Stimulated activated CD4-positive, alpha-beta T cell treated with anti-CD3 and anti-CD28 coated beads, TNF-alpha, amount 100 ng/mL, for 4 hours (primary cell): ENCODE measurements at places on chromosomes 1 and 21.

- no peak for DNase-seq
Observed at GRCh38 chr1:11461531-11462137, 17.3 kb upstream of the DISP3 start.

DNA sequence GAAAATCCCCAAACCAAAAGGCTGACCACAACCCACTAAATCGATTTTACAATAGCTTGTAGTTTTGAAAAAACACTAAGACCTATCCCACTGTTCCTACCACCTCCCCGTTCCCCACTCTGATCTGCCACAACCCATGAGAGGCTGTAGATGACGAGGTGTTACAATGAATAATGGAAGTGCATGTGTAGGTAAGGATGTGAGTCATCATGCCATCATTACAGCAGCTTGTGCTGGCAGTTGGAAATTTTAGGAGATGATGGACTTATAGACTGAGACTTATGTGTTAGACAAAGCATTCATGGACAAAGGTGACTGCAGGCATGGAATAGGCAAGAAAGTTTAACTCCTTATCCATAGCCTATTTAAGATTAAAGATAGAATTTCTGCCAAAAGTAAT, 184.7 kb upstream of the CACYBP start:
- no peak for DNase-seq

- DNase-seq = no peak
Observed at GRCh38 chr1:188949701-188950100, 1528.0 kb downstream of the BRINP3 start.

DNA sequence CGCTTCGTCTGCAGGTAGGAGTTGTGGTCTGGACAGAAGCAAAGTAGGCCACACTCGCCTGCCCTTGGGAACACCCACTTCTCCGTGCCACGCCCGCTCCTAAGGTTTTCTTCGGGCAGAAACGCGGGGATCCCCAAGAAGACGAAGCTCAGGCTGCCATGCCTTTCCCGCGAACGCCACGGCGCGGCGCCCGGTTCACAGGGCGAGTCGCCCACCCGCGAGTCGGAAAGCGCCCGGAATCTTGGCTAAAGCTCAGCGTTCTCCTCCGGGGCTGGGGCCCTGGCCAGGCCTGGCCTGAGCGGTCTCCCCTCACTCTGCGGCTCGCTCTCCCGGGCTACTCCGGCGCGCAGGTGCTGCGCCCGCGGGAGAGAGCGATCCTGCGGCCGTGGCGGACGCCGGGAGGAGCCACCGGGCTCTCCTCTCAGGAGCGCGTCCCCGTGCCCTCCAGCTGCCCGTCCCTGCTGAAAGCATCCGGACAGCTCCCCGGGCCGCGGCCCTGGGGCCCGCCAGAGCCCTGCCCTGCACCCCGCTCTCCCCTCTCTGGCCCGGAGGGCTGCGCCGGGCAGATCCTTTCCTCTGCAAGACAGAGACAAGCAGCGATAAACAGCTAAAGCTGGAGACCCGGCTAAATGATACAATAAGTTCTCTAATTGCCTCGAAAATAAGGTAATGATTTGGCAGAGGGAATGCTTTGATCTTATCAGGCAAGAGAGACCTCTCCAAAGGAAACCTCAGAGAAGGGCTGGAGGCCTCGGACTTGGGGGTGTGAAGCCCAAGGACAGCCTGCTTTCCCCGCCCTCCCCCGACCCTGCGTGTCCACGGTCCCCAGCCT, 6.7 kb upstream of the WNT2B start:
- DNase-seq = peak; percentile 35

- no peak for DNase-seq
Observed at GRCh38 chr1:204126386-204126785, 25.5 kb downstream of the ETNK2 start.

DNA sequence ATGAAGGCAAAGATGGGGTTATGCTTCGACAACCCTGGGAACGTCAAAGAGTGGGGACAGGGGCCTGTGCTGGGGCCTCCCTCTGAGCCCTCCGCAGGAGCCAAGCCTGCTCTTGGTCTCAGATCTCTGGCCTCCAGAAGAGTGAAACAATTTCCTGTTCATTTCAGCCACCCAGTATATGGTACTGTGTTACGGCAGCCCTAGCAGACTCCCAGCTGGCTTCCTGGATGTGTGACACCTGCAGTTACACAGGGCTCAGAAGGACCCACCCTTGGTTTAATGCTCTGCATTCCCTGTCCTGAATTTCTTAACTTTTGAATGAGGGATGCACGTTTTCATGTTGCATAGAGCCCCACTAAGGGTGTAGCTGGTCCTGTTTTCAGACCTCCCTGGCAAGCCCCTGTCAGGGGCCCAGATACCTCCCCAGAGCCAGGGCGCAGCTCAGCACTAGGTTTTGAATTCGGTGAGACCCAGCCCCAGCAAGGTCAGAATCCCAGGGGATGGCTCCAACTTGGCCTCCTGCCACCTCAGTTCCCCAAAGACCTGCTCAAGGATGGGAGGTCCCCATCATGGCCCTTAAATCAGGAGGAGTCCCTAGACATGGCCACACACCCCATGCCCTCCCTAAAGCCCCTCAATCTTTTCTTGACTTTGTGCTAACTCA, 79.0 kb upstream of the IFFO2 start:
- no peak for DNase-seq

- no peak for DNase-seq
Observed at GRCh38 chr1:44111861-44112260, 6.8 kb upstream of the KLF17 start.

DNA sequence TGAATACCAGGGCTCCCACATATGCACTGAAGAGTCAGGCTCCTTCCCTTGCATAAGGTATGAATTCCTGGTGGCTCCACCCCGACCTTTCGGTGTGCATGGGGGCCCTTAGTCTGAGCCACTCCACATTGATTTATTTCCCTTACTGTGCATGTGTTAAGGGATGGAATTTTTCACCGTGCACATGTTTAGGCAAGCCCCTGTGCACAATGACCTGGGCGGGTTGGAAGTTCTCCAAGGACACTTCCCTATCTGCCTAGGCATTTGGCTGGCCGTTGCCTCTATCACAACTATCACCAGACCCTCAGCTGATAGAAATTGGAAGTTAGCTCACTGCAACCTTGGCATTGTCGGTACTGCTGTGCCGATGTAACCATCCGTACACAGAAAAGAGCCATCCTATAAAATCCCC, 9.7 kb downstream of the S100A6 start:
- DNase-seq = no peak

DNA sequence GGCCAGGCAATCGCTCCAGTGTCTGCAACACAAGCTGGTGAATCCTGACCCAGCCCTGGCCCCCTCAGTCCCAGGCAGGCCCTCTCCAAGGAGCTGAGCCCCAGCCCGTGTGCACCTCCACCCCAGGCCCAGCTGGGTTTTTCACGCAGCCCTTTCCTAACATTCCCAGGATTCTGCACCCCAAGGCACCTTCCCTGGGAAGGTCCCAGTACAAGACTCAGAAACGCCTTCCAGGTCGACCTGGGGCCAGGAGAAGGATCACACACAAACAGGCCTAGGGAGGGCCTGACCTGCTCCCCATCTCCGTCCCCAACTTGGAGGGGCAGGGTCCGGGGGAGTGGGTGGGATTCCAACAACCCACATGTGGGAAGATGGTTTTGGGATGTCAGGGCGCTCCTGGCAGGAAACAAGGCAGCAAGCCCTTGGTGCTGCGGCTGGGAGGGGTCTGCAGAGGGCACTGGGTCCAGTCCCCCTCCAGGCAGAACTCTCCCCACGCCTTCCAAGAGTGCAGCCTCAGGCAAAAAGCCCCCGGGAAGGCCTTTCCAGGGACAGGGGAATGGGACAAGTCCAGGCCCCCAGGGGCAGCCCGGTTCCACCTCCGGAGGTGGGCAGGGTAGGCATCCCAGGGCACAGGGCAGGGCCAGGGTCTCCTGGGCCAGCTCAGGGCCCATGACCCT, 58.3 kb downstream of the KCNAB2 start:
- DNase-seq = no peak

- no peak for DNase-seq
Observed at GRCh38 chr1:167670563-167670962, 40.5 kb downstream of the RCSD1 start.

- DNase-seq = no peak
Observed at GRCh38 chr1:158048371-158049067, 55.1 kb downstream of the KIRREL1 start.

DNA sequence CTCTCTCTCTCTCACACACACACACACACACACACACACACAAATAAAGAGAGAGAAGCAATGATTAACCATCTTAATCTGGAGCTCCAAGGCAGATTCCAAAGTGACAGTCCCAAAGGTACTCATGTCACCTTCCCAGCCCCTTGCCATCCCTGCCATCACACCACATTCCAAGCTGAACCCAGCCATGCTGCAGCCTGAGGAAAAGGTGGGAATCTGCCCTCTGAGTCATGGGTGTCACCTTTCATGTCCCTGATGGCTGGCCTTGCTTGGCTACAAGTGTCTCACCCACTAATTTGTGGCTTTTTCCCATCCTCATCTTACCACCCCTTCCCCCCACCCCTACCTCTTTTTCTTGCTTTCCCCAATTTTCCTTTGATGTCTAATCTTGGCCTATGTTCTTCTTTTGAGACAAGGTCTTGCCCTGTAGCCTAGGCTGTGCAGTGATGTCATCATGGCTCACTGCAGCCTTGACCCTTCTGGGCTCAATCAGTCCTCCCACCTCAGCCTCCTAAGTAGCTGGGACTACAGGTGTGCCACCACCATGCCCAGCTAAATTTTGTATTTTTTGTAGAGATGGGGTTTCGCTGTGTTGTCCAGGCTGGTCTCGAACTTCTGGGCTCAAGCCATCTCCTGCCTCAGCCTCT, 3.2 kb downstream of the ANXA9 start:
- DNase-seq = no peak

GRCh38 chr21:38905752-38906151, 100.0 kb downstream of the ETS2 start:
- DNase-seq = no peak

GRCh38 chr1:205800427-205800826, 12.6 kb downstream of the SLC41A1 start:
- no peak for DNase-seq

GRCh38 chr1:206776229-206776628, 3.9 kb upstream of the IL10 start:
- no peak for DNase-seq

DNA sequence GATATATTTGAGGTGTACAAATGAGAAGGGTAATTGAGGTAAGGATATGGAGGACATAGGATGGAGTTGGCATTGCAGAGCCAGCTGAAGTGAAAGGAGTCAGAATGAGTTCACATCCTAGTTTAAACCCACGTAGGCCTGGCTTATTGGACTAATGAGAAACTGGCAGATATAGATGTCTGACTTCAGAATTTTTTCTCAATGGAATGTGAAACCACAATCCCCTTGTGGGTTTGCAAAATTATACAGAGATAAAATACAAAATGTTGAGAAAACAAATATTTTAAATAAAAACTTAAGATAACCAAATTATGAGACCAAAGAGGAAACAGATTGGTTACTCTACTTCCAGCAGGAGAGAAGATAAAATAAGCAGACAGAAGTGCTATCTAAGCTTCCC, 277.4 kb upstream of the LRRC7 start:
- no peak for DNase-seq

DNA sequence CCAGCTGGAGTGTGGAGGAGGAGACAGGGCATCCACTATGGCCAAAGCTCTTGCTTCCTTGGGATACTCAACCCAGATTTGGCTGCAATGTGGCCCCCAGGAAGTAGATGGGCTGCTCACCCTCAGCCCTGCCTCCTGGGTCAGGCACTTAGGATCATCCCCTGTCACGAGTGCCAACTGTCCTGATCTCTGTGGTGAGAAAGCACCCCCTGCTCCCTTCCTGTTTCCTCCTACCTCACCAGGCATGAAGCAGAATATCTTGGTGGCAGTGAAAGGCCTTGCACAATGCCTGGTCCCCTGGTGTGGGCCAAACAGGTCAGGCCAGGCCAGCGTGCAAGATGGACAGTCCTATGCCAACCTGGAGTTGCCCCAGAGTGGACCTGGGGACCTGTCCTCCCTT, 211.7 kb downstream of the GRIK3 start:
- no peak for DNase-seq

- DNase-seq = peak; percentile 31
Observed at GRCh38 chr1:112674986-112675727, 698 bp downstream of the MOV10 start.

- DNase-seq = no peak
Observed at GRCh38 chr1:61486783-61487536, 238.0 kb downstream of the TM2D1 start.

DNA sequence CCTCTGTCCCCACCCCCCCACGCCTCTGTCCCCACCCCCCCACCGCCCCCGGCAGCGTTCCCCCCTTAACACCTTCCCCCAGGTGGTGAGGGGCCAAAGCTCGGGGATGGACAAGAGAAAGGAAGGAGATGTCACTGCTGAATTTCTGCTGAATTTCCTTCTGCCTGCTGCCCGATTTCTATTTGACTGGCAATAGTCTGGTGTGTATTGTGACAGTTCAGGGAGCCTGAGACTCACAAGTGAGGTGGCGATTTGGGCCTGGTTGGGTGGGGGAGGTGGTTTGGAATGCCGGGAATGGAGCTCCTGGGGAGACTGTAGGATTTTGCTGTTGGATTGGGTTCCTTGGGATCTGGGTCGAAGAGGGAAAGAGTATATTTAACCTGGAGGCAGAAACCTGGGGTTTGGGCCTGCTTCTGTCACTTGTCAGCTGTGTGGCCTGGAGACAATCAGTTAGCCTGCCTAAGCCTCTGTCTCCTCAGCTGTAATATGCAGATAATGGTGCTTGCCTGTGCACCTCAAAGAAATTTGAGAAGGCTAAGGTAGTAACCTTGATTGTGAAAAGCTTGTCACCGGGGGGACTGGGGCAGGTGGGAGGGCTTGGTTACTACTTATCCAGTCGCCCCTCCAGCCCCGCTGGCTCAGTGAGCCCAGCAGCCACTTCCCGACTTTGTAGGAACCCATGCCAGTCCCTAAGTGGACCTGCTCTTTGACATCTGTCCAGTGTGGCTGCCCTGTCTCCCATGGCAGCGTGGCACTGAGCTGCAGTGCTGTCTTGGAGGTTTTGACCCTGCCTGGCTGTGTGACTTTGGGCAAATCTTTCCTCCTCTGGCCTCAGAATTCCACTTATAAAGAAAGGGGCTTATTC, 7.7 kb upstream of the LMNA start:
- no peak for DNase-seq

DNA sequence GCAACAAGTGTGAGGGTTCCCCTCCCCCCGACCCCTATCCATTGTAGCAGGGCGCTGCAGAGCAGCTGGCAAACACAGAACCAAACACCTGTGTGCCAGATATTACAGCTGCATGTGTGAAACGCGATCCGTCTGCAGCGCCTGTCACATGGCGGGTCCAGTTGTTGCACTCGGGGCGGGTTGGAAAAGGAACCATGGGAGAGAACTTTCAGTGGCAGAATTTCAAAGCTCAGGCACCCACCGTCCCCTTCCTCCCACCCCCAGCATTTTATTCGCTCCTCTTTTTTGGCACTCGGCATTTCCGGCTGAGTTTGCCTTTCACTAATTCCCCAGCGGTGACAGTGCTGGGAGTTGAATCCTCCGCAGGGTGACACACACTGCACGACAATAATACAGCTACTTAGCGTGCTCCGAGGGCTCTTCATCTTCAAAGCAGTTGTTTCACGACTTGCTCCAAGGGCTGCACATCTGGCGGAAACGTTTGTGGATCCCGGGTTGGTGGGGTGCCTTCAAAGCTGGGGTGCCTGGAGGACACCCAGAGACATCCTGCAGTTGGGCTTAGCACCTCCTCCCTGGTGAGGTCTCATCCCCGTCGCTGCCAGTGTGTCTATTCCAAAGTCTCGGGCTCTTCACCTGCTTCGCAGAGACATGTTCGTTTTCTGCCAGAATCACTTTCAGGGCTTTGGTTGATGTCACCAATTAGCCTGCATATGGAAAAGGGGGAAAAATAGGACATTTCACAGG, 180.7 kb downstream of the ZBTB18 start:
- no peak for DNase-seq

- no peak for DNase-seq
Observed at GRCh38 chr1:71919811-71920509, 362.4 kb downstream of the NEGR1 start.
